ENCODE measurements at places on chromosomes 5 and 9.

GRCh38 chr5:120621339-120621738 is 157.2 kb downstream of the PRR16 start:
- no peak for DNase-seq

- no peak for DNase-seq
Observed at GRCh38 chr5:37867654-37868053, 27.8 kb upstream of the GDNF start.

DNA sequence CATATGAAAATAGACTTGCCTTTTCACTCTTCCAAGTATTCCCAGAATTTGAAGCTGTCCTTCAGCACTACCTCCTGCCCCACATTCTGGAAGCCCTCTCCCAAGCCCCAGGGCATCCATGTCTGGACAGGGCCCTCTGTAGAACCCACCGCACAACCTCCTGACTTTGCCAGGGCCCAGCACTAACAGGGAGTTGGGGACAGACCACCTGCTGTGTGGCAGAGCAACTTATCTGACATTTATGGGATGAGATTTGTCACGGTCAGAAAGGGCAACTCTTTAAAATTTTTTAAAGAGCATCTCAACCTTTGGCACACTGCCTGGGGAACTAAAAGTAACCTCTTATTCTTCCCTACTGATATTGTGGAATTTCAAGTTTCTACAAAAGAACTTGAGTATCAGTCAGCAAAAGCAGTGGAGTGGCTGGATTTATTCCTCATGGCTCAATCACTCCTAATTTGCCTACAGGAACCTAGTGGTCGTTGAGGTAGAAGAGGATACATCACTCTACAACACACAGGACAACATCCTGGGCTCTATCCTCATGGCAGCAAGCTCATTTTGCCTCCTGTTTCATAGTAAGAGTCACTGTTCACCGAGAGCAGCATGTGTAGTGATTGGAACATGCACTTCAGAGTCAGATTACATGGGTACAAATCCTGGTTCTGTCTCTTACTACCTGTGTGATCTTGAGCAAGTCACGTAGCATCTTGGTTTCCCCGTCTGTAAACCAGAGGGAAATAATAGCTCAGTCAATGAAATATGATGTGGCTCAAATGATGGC is 285.3 kb downstream of the ENC1 start:
- DNase-seq, result no peak

DNA sequence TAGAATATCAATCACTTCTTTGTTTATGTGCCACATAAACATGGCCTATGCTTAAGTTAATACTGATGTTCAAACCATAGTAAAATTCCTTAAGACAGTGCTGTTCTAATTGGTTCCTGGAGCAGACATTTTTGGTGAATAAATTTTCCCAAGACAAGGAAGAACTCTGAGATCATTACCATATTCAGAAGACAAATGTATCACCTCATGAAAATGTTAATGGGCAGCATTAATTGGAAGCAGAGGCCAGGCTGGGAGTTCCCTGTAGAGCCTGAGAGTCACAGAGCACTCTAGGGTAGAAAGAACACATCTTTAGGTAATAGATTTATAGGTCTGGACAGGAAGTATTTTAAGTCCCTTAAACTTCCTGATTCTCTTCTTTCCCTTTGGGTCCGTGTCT is 240.2 kb downstream of the MAN2A1 start:
- DNase-seq, result no peak

GRCh38 chr5:174732036-174733020 is 7.9 kb downstream of the MSX2 start:
- no peak for DNase-seq

- DNase-seq, result no peak
Observed at GRCh38 chr5:179916523-179916922, 8.8 kb upstream of the TBC1D9B start.

- no peak for DNase-seq
Observed at GRCh38 chr5:20224966-20225365, 237.0 kb upstream of the CDH18 start.

- no peak for DNase-seq
Observed at GRCh38 chr9:68711281-68711680, 6.2 kb downstream of the PIP5K1B start.

DNA sequence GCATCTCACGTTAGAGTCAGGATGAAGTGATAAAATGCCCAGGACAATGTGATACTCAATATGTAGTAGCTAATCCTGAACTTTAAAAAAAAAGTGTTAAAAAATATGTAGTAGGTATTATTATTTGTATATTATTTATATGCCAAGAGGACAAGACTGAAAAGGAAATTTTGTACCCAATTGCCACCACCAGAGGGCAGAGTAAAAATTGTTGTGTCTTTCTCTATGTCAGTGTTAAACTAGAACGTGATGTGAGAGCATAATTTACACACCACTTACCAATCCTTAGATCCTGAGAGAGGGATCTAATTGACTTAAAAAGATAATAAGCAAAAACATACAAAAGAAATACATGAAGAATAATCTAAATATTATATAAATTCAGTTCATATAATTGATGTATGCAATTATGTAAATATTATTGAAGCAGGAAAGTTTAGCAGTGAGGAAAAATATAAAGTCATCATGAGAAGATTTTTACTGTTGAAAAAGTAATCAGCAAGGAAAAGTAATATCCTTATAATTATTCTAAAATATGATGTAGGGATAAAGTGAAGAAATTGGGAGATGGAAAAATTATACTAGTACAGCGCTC is 288.9 kb downstream of the RAB3C start:
- DNase-seq, result no peak

GRCh38 chr9:38296807-38297206 is 95.7 kb upstream of the ALDH1B1 start:
- DNase-seq, result no peak

GRCh38 chr5:40841068-40841805 is at the start of gene CARD6:
Gene CARD6 (plus strand): TSS chr5:40841367. CDS start chr5:40841383, 16 bp downstream.
- no peak for DNase-seq

GRCh38 chr9:124381170-124381945 is 33.9 kb downstream of the PSMB7 start:
- DNase-seq, result no peak

- no peak for DNase-seq
Observed at GRCh38 chr9:28956116-28956880, 1383.0 kb upstream of the C9orf72 start.

- DNase-seq, result no peak
Observed at GRCh38 chr9:96379461-96379860, 4.0 kb downstream of the SLC35D2 start.

DNA sequence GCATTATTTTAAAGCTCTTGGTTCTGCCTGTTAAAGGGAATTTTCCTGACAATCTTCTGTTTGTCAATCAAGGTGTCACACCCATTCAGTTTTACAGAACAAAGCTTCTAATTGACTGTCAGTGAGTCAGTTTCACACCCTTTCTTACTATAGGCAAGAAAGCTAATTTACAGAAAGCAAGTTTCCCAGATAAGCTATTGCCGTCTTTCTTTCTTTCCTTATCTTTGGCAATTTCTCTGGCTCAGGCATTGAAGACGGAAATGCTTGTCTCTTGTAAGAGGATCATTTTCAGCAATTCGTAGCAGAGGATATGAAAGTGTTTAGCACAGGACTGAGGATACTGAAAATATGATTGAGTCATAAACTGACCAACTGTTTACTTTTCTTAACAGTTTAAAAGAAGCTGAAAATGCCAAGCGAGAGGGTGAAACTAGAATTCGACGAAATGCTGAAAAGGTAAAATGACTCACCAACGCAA is 27.0 kb downstream of the SPINK5 start:
- DNase-seq, result no peak

DNA sequence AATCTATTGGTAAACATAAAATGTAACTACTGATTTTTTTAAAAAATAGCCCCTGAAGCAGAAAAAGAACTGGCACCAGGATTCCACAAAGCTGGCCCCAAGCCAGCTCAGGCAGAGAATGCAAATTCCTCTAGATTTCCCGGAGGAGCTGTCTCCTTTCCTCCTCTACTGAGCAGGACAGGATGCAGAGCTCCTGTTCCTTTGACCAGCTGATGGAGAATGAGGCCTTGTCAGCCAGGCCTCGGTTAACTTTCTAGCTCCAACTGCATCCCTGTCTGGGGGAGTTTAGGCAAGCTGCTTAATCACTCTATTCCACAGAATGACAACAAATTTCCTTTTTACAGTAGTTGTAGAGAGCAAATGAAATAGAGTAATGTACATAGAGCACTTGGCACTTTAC is 155.5 kb downstream of the GNAQ start:
- DNase-seq, result no peak

- DNase-seq, result no peak
Observed at GRCh38 chr5:176180339-176180738, 57.9 kb upstream of the SIMC1 start.

GRCh38 chr5:32852535-32852934 is 141.4 kb downstream of the NPR3 start:
- DNase-seq, result no peak

GRCh38 chr9:136216541-136217244 is 11.8 kb upstream of the LHX3 start:
- no peak for DNase-seq

GRCh38 chr5:160537940-160538339 is 116.3 kb downstream of the PTTG1 start:
- DNase-seq, result no peak

GRCh38 chr5:144971108-144971850 is 800.6 kb downstream of the KCTD16 start:
- no peak for DNase-seq

DNA sequence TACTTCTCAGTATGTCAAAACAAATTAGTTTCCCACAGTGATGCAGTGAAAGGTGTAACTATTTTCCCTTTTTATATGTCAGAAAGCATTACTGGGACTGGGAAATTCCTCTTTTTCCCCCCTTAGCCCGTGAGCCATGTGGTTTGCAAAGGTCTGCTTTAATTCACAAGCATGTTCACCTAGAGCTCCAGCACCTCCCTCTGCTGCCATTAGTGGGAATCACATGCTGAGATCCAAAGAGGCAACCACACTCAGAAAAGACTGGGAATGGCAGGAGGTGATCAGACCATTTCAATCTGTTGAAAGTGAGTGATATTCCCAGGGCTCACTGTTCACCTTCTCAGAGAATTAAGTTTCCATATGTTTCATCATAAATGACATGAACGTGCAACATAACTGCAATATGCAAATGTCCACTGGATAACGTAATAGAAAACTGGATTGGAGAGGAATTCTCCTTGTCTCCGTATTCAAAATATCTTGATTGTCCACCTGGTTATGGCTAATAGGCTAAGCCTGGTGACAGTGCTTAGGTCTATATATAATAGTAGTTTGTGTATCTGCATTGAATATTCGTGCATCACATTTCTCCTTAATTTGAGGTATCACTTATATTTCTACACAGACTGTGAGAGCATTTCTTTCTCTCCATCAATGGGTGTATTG is 703.5 kb upstream of the WWC1 start:
- no peak for DNase-seq

DNA sequence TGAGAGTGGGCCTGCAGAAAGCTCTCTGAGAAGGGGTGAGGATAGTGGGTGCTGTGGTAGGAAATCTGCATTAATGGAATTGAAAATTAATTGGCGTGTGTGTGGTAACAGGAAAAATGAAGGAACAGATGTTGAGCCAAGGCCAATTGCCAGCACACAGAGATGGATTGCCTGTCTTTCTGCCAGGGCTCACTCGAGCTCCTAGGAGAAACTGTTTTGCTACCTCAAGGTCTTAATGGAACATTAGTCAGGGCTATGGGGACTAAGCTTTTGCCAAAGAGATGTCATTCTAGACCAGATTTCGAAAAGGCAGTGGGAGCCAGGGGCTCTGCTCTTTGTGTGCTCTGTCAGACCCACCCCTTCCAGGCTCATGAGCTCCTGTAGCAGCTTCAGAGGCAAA is 124.0 kb upstream of the EFNA5 start:
- no peak for DNase-seq

DNA sequence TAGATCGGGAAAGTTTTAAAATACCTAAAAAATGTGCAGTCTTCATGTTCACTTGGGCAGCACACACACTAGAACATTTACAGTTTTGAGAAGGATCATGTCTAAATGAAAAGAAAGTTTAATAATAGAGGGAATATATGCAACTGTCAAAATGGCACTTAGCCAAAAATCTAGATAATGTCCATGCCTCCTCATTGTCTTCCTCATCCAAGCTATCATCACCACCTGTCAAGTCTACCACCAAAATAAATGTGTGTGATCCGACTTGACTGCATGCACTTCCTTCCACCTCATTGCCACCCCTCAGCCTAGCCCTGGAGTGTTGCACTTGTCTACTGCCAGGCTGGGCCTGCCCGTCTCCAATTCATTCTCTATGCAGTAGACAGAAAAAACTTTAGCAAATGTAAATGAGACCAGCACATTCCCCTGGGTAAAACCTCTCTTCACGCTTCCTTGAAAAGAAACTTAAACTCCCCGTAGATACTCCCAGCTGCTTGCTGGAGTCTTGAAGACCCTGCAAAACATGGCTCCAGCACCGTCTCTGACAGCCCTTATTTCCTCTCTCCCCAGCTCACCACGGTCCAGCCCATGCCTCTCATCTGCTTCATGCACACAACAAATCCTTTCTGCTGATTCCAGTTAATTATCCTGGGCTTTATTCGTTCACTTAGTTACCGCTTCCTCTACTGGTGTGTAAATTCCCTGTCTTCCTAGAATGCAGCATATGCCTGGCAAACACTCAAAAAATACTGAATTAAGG is 66.9 kb downstream of the FANCC start:
- DNase-seq, result no peak

GRCh38 chr5:6397536-6398269 is 19.4 kb upstream of the MED10 start:
- no peak for DNase-seq

- no peak for DNase-seq
Observed at GRCh38 chr5:133884569-133885311, 83.7 kb downstream of the C5orf15 start.

DNA sequence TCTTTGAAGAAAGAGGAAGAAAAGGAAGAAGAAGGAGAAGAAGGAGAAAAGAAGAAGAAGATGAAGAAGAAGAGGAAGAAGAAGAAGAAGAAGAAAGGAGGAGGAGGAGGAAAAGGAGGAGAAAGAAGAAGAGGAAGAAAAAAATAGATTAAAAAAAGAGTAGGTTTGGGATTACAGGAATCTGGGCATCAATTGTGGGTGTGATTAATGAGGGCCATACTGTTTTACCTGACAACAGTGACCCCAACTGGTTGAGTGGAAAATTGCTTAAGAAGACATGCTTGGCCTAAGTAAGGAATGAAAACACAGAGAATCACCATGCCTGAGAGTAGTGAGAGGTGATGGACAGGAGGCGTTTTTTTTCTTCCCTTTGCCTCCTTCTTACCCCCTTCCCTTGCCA is 114.6 kb downstream of the FAM170A start:
- DNase-seq, result no peak

DNA sequence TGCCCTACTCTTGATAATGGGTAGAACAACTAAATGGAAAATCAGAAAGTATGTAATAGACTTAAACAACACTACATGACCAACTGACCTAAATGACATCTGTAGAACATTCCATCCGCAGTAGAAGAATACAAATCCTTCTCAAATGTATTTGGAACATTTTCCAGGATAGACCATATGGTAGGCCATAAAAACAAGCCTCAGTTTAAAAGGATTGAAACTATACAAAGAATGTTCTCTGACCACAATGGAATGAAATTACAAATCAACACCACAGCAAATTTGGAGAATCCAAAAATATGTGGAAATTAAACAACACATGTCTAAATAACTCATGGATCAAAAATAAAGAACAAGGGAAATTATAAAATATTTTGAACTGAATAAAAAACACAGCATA is 189.2 kb downstream of the NDUFS4 start:
- DNase-seq, result no peak

Data from stimulated activated CD8-positive, alpha-beta memory T cell treated with anti-CD3 and anti-CD28 coated beads, Interleukin-4, amount 100 ng/mL, for 4 hours (primary cell).